ENCODE measurements at places on chromosomes 7 and 10. TPM values are rescaled to one million over a fixed set of nuclear protein-coding genes. Genes with fewer than 3 reads are reported as not detected.

Gene CYP2C19
- 0.35 TPM for polyA plus RNA-seq

Gene UPF2
- 7.7 TPM for polyA plus RNA-seq

Gene PRPS1L1
- not detected for polyA plus RNA-seq

Gene PNLIPRP3
- 2.6 TPM for polyA plus RNA-seq

Gene NKX6-2
- 0.15 TPM for polyA plus RNA-seq

Gene CRHR2
- 0.06 TPM for polyA plus RNA-seq

Gene CAV2
- polyA plus RNA-seq: 13.9 TPM

Gene ADARB2
- polyA plus RNA-seq: 0.65 TPM

Gene LIPM
- polyA plus RNA-seq: not detected

Gene ADAM22
- 0.16 TPM for polyA plus RNA-seq

Gene ZNF722
- polyA plus RNA-seq: not detected

Gene PCLO
- polyA plus RNA-seq: 1.6 TPM

Gene PLCE1
- polyA plus RNA-seq: 1.1 TPM

Gene HBP1
- polyA plus RNA-seq: 48.7 TPM

Gene PDZD7
- 0.14 TPM for polyA plus RNA-seq

Gene OGDHL
- polyA plus RNA-seq: 0.16 TPM

Gene NKX2-3
- 1.1 TPM for polyA plus RNA-seq

Gene SAMD9L
- 4.0 TPM for polyA plus RNA-seq

Gene GPR15LG
- polyA plus RNA-seq: 321 TPM

Gene SHH
- 0.01 TPM for polyA plus RNA-seq

Gene TFPI2
- 0.39 TPM for polyA plus RNA-seq

Gene PAX4
- not detected for polyA plus RNA-seq

Gene SAP25
- polyA plus RNA-seq: 3.3 TPM

Gene EVX1
- polyA plus RNA-seq: not detected

Gene TLX1
- not detected for polyA plus RNA-seq

Gene PKD2L1
- not detected for polyA plus RNA-seq

Gene CLDN4
- 233 TPM for polyA plus RNA-seq

Gene GNG11
- 6.9 TPM for polyA plus RNA-seq

Gene SRGN
- 7.3 TPM for polyA plus RNA-seq

Gene CPN1
- not detected for polyA plus RNA-seq

Gene XRCC2
- polyA plus RNA-seq: 1.1 TPM

Gene LBX1
- not detected for polyA plus RNA-seq

Gene MMD2
- not detected for polyA plus RNA-seq

Gene CDNF
- polyA plus RNA-seq: 0.81 TPM

Measured in esophagus (tissue), 2 donors.